ENCODE measurements at places on chromosomes 3 and 15. TPM values are rescaled to one million over a fixed set of nuclear protein-coding genes. Genes with fewer than 3 reads are reported as not detected.

GRCh38 chr15:64009798-64010261 is 36.5 kb downstream of the DAPK2 start:
- DNase-seq, result no peak

DNA sequence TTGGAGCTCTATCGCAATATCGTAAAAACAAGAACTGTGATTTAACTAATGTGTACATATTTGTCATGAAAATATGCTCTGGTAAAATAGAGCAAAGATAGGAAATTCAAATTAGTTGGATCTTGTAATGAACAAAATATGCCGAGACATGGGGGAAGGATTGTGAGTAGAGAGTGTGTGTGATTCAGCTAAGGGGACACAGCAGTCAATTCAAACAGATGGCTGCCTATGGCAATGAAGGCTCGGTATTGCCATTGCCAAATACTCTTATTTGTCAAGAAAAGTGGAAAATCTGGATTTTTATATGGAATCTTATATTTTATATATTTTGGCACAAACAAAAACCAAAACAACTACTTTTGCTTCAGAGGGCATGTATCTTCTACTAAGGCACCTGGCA is 227.3 kb upstream of the BCHE start:
- no peak for DNase-seq

GRCh38 chr3:150306083-150306482 is 102.0 kb upstream of the TSC22D2 start:
- DNase-seq, result no peak

- peak; percentile 34 for DNase-seq
Observed at GRCh38 chr3:42497009-42497731, 5.3 kb upstream of the VIPR1 start.

GRCh38 chr3:135393898-135394525 is 571.5 kb upstream of the PPP2R3A start:
- no peak for DNase-seq

DNA sequence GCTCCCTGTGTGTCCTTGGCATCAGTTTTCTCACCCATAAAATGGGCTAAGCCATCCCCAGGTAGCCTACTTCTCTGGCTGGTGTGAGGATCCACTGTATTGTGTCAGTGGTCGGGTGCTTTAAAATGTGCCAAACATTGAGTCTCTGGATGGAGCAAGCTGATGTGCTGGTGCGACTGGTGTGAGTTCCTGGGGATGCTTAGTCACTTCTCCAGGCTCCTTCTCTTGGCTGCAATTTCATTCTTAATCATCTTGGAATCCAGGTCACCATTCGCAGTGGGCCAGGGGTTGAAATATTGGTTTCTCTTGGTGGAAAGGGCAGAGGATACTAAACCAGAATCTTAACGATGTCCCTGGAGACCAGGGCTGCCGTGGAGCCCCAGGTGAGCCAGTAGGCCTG is 29.3 kb downstream of the SCN5A start:
- DNase-seq, result no peak

- DNase-seq, result peak; percentile 78
Observed at GRCh38 chr3:4416961-4417360, 50.1 kb downstream of the SUMF1 start.

DNA sequence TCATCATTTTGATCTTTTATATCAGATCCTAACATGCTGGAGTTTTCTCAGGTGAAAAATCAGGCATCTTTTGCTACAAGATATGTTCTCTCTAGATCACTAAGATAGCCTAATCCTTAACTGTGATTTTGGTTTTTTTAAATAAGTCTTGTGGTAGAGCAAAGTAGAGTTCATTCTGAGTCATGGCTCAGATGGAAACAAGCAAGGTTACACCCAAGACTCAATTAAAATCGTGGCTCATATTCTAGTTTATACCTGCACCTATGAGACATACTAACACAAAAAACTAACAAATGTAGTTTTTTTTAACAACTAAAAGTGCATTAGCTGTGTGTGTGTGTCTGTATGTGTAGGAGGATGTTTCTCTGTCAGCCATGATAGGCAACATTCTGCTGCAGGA is 428.2 kb downstream of the NLGN1 start:
- DNase-seq, result no peak

- DNase-seq, result no peak
Observed at GRCh38 chr3:173744895-173745294, 347.4 kb downstream of the NLGN1 start.

- no peak for DNase-seq
Observed at GRCh38 chr3:66261355-66261754, 40.6 kb downstream of the SLC25A26 start.

The C3orf85 gene
- total RNA-seq, result not detected

The PTX3 gene
- total RNA-seq, result 94.1 TPM

- DNase-seq, result no peak
Observed at GRCh38 chr15:59266028-59266427, 59.4 kb downstream of the LDHAL6B start.

- no peak for DNase-seq
Observed at GRCh38 chr3:119541547-119541946, 17.9 kb downstream of the CD80 start.

- DNase-seq, result no peak
Observed at GRCh38 chr3:116065501-116065900, 379.8 kb downstream of the LSAMP start.

The SERPINI2 gene
- not detected for total RNA-seq

GRCh38 chr3:150798122-150798618 is 35.2 kb upstream of the SIAH2 start:
- no peak for DNase-seq

GRCh38 chr3:61029194-61029593 is 222.1 kb downstream of the FHIT start:
- DNase-seq, result no peak

- no peak for DNase-seq
Observed at GRCh38 chr15:70833861-70834765, 19.8 kb downstream of the LARP6 start.

The KBTBD12 gene
- total RNA-seq, result not detected

- DNase-seq, result no peak
Observed at GRCh38 chr3:129962600-129962999, 11.9 kb upstream of the TRH start.

- no peak for DNase-seq
Observed at GRCh38 chr15:68259883-68260282, 17.7 kb upstream of the FEM1B start.

DNA sequence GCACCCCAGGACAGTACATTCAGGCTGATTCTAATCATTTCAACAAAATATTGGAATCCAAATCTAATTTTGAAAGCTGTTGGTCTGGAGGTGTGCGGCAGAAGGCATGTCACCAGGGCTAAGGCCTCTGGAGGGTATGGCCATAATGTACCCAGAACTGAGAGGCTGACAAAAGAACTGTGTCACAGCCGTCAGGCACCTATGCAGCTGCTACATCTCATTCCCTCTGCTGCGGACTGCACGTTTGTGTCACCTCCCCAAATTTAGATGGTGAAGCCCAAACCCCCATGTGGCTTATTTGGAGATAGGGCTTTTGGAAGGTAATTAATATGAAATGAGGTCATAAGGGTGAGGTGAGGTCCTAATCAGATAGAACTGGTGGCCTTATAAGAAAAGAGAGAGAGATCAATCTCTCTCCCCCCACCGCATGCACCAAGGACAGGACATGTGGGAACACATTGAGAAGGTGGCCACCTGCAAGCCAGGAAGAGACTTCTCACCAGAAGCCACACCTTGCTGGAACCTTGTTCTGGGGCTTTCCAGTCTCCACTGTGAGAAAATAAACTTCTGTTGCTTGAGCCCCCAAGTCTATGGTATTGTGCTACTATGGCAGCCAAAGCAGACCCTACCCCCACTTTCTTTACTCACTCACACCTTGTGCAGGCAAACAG is 22.8 kb downstream of the ADPGK start:
- DNase-seq, result no peak

The ITGA11 gene
- 7.8 TPM for total RNA-seq

DNA sequence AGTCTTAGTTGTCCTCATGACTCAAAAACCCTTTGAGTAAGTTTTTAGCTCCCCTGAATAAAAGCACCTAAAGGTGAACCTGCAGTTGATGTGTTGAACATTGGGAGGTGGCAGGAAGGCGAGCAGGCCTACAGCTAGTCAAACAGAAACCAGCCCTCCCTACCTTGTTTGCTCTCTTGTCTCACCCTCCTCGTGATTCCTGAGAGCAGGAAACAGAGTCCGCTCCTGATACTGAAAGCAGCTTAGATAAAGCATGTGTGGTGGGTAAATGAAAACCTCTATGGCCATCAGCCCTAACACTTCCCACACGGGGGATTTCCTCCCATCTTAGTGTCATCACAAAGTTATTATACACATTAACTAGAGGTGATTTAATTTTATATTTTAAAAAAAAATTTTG is 21.8 kb upstream of the CLDN18 start:
- no peak for DNase-seq

The HEG1 gene
- total RNA-seq, result 45.9 TPM

The BCHE gene
- 2.6 TPM for total RNA-seq

- no peak for DNase-seq
Observed at GRCh38 chr3:125103406-125103805, 47.6 kb upstream of the HEG1 start.

GRCh38 chr15:65940618-65940909 is 71.3 kb downstream of the RAB11A start:
- no peak for DNase-seq

DNA sequence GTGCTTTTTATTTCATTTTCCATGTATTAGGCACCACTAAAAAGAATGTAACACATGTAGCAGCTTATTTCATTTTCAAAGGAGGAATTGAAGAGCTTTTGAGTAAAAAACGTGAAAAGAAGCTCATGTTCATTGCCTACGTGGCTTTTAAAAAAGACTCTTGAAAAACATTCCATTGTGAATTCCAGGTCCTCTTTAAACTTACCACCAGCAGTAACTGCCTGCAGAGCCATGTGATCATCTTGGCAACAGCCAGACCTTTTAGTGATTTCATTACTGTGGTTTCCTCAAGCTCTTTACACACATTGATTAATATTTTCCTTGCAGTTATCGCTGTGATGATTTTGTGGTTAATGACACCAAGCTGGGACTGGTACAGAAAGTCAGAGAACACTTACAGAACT is 43.8 kb upstream of the FBXL22 start:
- DNase-seq, result no peak

The LMAN1L gene
- total RNA-seq, result 0.15 TPM

The RAB11A gene
- 147 TPM for total RNA-seq

- DNase-seq, result no peak
Observed at GRCh38 chr3:16900779-16901440, 16.2 kb downstream of the PLCL2 start.

GRCh38 chr3:69499899-69500421 is 114.1 kb upstream of the FRMD4B start:
- DNase-seq, result no peak

All from breast epithelium (tissue), 4 donors.